ENCODE measurements at places on chromosomes 11 and 22.

- no peak for DNase-seq
Observed at GRCh38 chr11:71210861-71211260, 41.5 kb downstream of the SHANK2 start.

DNA sequence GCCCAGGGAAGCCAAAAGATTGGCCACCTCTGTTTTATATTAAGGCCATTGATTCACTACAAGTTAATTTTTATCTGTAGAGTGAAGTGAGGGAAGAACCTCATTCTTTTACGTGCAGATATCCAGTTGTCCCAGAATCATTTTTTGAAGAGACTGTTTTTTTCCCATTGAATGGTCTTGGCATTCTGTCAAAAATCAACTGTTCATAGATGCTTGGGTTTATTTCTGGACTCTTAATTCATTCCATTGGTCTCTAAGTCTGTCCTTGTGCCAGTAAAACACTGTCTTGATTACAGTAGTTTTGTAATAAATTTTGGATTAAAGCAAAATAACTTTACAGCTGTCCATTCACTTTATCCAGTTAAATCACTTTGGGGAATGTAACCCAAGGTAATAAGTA lies 26.8 kb downstream of the WBP2NL start:
- no peak for DNase-seq

DNA sequence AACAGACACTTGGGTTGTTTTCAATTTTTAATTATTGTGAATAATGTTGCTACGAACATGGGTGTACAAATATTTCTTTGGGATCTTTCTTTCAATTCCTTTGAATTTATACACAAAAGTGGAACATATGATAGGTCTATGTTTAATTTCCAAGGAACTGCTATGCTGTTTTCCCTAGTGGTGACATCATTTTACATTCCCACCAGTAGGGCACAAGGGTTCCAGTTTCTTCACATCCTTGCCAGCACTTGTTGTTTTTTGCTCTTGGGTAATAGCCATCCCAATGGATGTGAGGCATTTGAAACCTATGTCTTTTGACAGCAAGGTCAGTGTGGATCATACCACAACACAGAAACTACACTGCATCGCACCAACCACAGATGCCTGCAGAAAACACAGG lies 41.8 kb upstream of the SCN3B start:
- DNase-seq: no peak

GRCh38 chr11:4960877-4961276 lies 5.4 kb upstream of the OR51A2 start:
- no peak for DNase-seq

DNA sequence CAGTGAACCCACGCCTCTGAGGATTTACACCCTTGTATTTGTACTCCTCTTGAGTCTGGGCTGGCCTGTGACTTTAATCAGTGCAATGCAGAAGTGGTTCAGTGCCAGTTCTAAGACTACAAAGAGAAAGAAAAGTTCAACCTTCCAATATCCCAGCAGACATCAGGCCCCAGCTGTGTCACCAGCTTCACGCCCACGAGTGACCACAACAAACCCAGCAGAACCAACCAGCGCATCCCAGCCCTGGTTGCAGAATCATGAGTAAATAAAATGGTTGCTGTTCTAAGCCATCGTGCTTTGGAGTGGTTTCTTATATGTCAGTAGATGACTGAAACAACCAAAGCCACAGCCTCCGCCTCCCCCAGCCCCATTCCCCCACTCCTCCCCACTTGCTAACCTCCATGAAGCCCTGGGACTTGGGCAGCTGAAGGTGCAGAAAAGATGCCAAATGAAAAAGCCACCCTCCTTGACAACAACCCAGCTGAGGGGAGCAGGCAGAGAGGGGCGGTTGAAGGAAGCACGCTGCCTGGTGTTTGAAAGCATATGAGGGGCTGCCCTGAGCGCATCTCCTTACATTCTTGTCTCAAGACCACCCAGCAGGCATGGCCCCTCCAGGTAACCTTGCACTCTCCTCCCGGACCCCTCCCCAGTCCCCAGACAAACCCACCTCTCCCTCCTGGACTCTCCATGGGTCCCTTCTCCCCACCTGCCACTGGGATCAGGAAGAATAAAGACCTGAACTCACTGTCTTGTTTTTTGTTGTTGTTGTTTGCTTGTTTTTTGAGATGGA lies 20.9 kb downstream of the TSKU start:
- no peak for DNase-seq
